MM.1S (cell line): ENCODE measurements at places on chromosomes 3 and 15.

GRCh38 chr3:46097691-46098241 is 70.5 kb upstream of the XCR1 start:
- no peak overlapping the region for H3K4me3 ChIP-seq
- DNase-seq = no peak
- no peaks in the 10 kb centered on the region for H3K27me3 ChIP-seq

DNA sequence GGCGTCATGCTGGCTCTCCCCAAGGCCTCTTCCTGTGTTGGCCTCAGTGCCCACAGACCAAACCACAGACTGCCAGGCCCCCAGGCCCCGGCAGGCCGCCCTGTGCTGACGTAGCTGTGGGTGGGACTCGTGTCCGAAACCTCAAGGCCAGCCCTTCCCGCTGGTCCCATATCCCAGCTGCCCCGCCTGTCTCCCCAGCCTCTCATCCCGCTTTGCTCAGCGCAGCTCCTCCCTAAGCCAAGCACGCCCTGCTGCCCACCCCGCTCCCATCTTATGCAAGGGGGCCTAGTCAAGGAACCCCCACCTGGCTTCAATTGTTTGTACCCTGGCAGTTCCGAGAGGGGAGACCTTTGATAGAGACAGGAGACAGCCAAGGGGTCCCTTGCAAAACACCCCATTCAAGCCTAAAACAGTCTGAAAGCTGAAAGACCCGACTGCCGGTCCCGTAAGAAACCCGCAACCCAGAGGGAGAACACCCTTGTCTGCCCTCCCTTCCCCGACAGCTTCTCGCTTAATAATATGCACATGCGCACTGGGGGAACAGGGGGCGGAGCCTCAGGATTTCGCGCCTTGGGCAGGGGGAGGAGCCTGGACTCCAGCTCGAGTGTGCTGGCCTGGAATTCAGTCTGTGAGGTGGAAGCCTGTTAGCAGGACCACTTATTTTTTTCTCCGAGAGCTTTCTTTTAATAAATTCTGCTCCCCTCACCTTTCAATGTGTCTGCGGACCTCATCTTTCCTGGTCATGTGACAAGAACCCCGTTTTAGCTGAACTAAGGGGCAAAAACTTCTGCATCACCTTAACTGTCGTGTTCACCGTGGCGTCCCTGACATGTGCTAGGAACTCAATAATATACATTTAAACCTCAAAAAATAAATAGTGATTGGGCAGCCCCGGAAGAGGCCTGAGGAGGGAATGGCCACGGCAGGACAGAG is 17.2 kb downstream of the TNFAIP8L3 start:
- peak overlapping the region; percentile 58 for H3K4me3 ChIP-seq
- H3K36me3 ChIP-seq = no peaks in the 10 kb centered on the region
- DNase-seq = peak; percentile 77

DNA sequence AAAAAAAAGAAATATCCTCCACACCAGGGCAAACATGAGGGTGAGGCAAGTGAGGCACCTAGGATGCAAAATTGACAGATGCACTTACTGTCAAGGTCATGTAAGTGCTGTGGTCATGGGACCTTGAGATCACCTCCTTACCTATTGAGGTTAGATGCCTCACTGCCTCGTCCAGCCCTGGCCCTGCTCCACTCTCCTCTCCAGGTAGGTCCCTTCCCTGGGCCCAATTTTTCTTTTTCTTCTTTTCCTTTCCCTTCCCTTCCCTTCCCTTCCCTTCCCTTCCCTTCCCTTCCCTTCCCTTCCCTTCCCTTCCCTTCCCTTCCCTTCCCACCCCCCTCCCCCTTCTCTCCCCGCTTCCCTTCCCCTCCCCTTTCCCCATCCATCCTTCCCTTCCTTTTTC is 71.1 kb upstream of the DLG1 start:
- no peak for DNase-seq
- no peaks in the 10 kb centered on the region for H3K36me3 ChIP-seq
- H3K4me1 ChIP-seq = no peaks in the 10 kb centered on the region
- H3K4me3 ChIP-seq = no peak overlapping the region
- H3K27ac ChIP-seq = no peak overlapping the region

GRCh38 chr3:82596805-82597204 is 835.4 kb upstream of the GBE1 start:
- H3K27ac ChIP-seq = no peak overlapping the region
- H3K36me3 ChIP-seq = no peaks in the 10 kb centered on the region
- no peaks in the 10 kb centered on the region for H3K27me3 ChIP-seq
- no peaks in the 10 kb centered on the region for H3K4me1 ChIP-seq
- H3K4me3 ChIP-seq = no peak overlapping the region

- no peak for DNase-seq
- no peak overlapping the region for H3K27ac ChIP-seq
- H3K4me1 ChIP-seq = no peaks in the 10 kb centered on the region
- no peaks in the 10 kb centered on the region for H3K27me3 ChIP-seq
Measured at GRCh38 chr3:34237946-34238345, 439.5 kb downstream of the PDCD6IP start.

DNA sequence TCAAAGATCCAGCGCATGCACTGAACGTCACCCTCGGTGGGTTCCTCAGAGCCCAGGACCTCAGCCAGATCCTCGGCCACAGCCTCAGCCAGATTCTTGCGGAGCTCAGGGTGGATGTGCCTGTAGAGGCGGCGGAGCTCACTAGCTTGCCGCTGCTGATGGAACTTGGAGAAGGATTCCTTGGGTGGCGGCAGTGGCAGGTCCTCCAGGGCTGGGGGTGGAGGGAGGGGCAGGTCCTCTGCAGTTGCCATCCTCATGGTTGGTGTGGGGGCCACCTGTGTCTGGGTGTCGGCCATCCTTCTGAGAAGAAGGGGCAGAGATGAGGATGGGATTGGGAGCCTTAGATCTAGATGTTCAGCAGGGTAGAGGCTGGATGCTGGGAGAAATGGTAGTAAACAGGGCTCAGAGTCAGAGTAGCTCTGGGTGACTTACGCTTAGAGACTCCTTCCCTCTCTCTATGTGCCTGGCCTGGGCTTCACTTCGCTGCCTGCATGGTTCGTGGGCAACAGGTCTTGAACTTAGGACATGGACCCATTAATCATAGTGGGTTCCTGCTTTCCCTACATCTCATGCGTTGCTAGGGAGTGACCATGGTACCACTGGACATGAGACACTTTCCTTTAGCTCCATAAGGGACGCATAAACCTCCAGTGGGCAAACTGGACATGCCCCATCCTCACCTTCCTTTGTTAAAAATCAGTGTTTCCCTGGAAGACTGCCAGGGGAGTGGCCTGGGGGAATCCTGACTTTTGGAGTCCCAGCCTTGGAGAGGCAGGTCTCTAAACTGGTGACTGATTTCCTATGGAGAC is 3.0 kb downstream of the XIRP1 start:
- no peaks in the 10 kb centered on the region for H3K36me3 ChIP-seq
- H3K4me1 ChIP-seq = peaks cover 28% of the 10 kb centered on the region
- H3K4me3 ChIP-seq = no peak overlapping the region
- H3K27ac ChIP-seq = no peak overlapping the region
- H3K27me3 ChIP-seq = no peaks in the 10 kb centered on the region
- no peak for DNase-seq

- H3K27me3 ChIP-seq = no peaks in the 10 kb centered on the region
- H3K27ac ChIP-seq = no peak overlapping the region
- H3K4me1 ChIP-seq = no peaks in the 10 kb centered on the region
Measured at GRCh38 chr3:102394517-102394916, 40.3 kb upstream of the ZPLD1 start.

- no peaks in the 10 kb centered on the region for H3K36me3 ChIP-seq
- H3K4me1 ChIP-seq = no peaks in the 10 kb centered on the region
- no peak overlapping the region for H3K4me3 ChIP-seq
- no peak overlapping the region for H3K27ac ChIP-seq
- DNase-seq = no peak
- no peaks in the 10 kb centered on the region for H3K27me3 ChIP-seq
Measured at GRCh38 chr15:59200560-59200959, 6.1 kb upstream of the LDHAL6B start.

DNA sequence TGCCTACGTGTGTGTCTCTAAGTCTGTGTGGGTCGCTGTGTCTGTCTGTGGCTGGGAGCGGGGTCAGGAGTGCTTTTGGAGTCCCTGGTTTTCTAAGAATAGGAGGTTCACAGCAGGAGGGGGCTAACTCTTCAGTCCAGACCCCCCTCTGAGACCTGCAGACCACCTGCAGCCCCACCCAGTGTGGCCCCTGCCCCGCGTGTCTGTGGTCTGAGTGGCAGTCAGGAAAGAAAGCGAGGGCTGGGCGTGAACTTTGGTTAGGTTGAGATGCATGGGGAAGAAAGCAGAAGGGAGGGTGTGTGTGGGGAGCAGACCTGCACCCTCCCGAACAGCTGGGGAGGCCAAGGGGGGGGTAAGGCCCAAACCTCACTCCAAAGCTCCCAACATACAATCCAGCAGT is 144.9 kb upstream of the TPM1 start:
- H3K36me3 ChIP-seq = no peaks in the 10 kb centered on the region
- no peak for DNase-seq
- H3K4me1 ChIP-seq = no peaks in the 10 kb centered on the region
- H3K27ac ChIP-seq = no peak overlapping the region
- no peaks in the 10 kb centered on the region for H3K27me3 ChIP-seq

GRCh38 chr15:67808821-67809220 is 16.5 kb upstream of the SKOR1 start:
- no peaks in the 10 kb centered on the region for H3K4me1 ChIP-seq
- no peak overlapping the region for H3K27ac ChIP-seq
- DNase-seq = no peak
- H3K27me3 ChIP-seq = no peaks in the 10 kb centered on the region
- H3K36me3 ChIP-seq = no peaks in the 10 kb centered on the region
- no peak overlapping the region for H3K4me3 ChIP-seq

- no peaks in the 10 kb centered on the region for H3K4me1 ChIP-seq
- no peaks in the 10 kb centered on the region for H3K27me3 ChIP-seq
- H3K4me3 ChIP-seq = no peak overlapping the region
- H3K36me3 ChIP-seq = no peaks in the 10 kb centered on the region
Measured at GRCh38 chr15:67125589-67126502, 60.4 kb downstream of the SMAD3 start.

- peaks cover 24% of the 10 kb centered on the region for H3K4me1 ChIP-seq
- peak overlapping the region; percentile 87 for H3K4me3 ChIP-seq
- H3K27ac ChIP-seq = no peak overlapping the region
- no peaks in the 10 kb centered on the region for H3K36me3 ChIP-seq
- DNase-seq = peak; percentile 35
Measured at GRCh38 chr3:53161820-53162671, 1.0 kb downstream of the PRKCD start.

GRCh38 chr15:64443747-64444621 is 16.4 kb upstream of the ZNF609 start:
- no peaks in the 10 kb centered on the region for H3K36me3 ChIP-seq
- DNase-seq = peak; percentile 13
- no peaks in the 10 kb centered on the region for H3K27me3 ChIP-seq
- no peak overlapping the region for H3K27ac ChIP-seq
- no peak overlapping the region for H3K4me3 ChIP-seq

- H3K36me3 ChIP-seq = no peaks in the 10 kb centered on the region
- H3K27me3 ChIP-seq = no peaks in the 10 kb centered on the region
- no peak overlapping the region for H3K27ac ChIP-seq
- H3K4me3 ChIP-seq = no peak overlapping the region
- no peaks in the 10 kb centered on the region for H3K4me1 ChIP-seq
Measured at GRCh38 chr3:118974356-118975097, 60.1 kb downstream of the IGSF11 start.

DNA sequence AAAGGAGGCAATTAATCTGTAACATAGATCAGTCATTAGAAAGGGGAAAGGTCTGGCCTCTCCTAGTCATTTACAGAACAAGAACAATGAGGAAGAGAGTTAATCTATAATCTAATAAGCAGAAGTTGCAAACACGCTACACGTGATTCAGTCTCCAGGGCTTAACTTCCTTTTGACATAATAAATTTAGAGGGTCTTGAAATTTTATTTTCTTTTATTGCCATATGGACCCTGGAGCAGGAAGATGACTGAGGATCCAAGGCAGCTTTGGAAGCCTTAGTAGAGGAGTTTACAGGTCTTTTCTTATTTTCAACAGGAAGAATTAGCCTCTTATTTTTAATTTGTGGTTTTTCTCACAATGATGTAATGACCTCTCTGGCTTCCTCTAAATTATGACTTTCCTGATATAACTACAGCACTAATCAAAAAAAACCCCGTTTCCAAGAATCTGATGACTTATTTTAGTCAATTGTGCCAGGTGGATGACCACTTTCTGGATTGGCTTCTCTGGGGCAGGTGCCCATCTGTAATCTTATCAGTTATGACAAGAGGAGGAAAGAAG is 32.2 kb downstream of the ADGRG7 start:
- H3K4me1 ChIP-seq = no peaks in the 10 kb centered on the region
- H3K36me3 ChIP-seq = no peaks in the 10 kb centered on the region
- no peak for DNase-seq
- H3K27me3 ChIP-seq = no peaks in the 10 kb centered on the region
- no peak overlapping the region for H3K4me3 ChIP-seq
- no peak overlapping the region for H3K27ac ChIP-seq

GRCh38 chr3:136366289-136366688 is 116.1 kb downstream of the PCCB start:
- H3K4me1 ChIP-seq = peaks cover 31% of the 10 kb centered on the region
- H3K27ac ChIP-seq = peak overlapping the region; percentile 36; the same call in 1 of the 2 replicates
- no peak for DNase-seq
- no peaks in the 10 kb centered on the region for H3K27me3 ChIP-seq

DNA sequence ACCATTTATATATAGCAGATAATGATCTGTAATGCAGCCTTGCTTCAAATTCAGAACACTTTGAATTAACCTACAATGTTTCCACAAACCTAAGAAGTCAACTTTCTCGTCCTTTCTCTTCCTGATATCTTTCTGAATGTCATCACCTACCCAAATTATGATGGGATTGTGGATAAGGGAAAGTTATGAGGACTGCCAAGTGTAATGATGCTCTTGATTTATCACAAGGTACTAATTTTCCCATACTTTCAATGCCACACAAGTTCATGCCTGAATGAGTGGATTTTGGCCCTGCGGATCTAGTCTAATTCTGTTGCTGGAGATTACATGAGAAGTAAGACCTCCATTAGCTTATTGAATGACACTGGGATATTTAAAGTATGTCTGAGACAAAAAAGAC is 82.6 kb upstream of the NANOGP8 start:
- no peak overlapping the region for H3K4me3 ChIP-seq
- no peaks in the 10 kb centered on the region for H3K27me3 ChIP-seq
- no peak for DNase-seq
- no peak overlapping the region for H3K27ac ChIP-seq
- no peaks in the 10 kb centered on the region for H3K4me1 ChIP-seq

DNA sequence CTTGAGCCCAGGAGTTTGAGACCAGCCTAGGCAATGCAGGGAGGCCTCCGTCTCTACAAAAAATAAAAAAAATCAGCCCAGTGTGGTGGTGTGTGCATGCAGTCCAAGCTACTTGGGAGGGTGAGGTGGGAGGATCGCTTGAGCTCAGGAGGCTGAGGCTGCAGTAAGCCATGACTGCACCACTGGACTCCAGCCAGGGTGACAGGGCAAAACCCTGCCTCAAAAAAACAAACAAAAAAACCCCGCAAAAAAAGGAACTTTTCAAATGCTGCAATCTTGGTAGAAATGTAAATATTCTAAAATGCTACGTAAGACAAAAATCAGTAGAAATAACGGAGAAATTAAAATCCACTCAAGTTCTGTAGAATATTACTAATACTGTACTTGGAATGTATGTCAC is 108.1 kb upstream of the MELTF start:
- no peaks in the 10 kb centered on the region for H3K27me3 ChIP-seq
- DNase-seq = no peak
- H3K36me3 ChIP-seq = peaks cover 23% of the 10 kb centered on the region; the same call in 1 of the 2 replicates
- H3K4me3 ChIP-seq = no peak overlapping the region
- no peak overlapping the region for H3K27ac ChIP-seq
